ENCODE measurements at places on chromosomes 12 and 14. TPM values are rescaled to one million over a fixed set of nuclear protein-coding genes. Genes with fewer than 3 reads are reported as not detected.

DNA sequence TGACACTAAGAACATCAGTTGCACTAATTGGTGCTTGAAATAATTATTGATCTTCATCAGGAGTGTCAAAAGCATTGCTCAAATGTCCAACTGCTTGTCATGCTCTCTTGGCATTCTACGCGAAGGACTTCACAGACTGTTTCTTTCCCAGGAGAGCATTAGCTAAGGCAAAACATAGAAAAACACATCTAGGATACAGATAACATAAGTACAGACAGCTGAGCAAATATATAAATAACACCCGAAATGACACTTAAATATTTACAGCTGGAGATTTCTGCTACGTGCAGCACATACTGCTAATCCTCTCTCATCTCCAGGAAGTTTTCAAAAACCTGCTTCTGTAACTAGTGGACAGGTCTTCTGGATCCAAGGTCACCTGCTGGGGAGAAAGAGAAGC is 120.0 kb upstream of the PRMT8 start:
- no peaks in the 10 kb centered on the region for H3K4me1 ChIP-seq
- H3K27me3 ChIP-seq, result peaks cover 21% of the 10 kb centered on the region
- no peaks in the 10 kb centered on the region for H3K36me3 ChIP-seq
- no peak for DNase-seq
- H3K4me3 ChIP-seq, result no peak overlapping the region

GRCh38 chr12:65984227-65984479 is 146.4 kb downstream of the LLPH start:
- H3K4me3 ChIP-seq, result no peak overlapping the region
- no peaks in the 10 kb centered on the region for H3K27me3 ChIP-seq
- H3K27ac ChIP-seq, result no peak overlapping the region
- H3K4me1 ChIP-seq, result no peaks in the 10 kb centered on the region

DNA sequence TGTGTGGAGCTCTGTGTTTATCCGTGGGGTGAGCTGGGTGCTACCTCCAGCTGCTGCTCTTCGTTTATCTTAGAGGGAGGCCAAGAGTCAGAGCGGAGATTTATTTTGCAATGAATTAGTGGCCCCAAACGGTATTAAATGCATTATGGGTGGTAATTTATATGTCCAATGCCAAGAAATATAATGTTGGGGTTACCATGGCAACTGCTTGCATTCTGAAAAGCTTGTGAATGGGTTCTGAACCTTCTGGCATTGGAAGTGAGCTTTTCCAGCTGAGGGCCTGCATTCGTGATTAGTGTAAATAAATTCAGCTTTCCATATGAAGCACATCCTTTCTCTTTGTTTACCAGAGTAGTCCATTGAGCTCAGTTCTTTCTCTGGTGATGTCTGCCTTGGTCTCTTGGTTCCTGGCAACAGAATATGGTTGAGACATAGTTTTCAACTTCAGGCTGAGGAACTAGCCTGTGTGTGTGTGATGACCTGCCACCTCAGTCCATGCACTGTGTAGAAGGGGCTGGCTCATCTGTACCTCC is 51.8 kb downstream of the TRAF3 start:
- no peak overlapping the region for H3K4me3 ChIP-seq
- DNase-seq, result no peak
- H3K27ac ChIP-seq, result no peak overlapping the region
- H3K4me1 ChIP-seq, result no peaks in the 10 kb centered on the region
- no peaks in the 10 kb centered on the region for H3K27me3 ChIP-seq
- H3K36me3 ChIP-seq, result no peaks in the 10 kb centered on the region

- H3K4me1 ChIP-seq, result peaks cover 36% of the 10 kb centered on the region
- H3K27me3 ChIP-seq, result no peaks in the 10 kb centered on the region
- DNase-seq, result no peak
- H3K36me3 ChIP-seq, result no peaks in the 10 kb centered on the region
- no peak overlapping the region for H3K4me3 ChIP-seq
- H3K27ac ChIP-seq, result peak overlapping the region; percentile 57
Observed at GRCh38 chr12:27555925-27556778, 32.1 kb downstream of the PPFIBP1 start.

Gene GPR84
- 0.31 TPM for total RNA-seq

All from adrenal gland (tissue), 19 donors.